Retinal pigment epithelial cell (primary cell): ENCODE measurements at places on chromosomes 5 and 9.
A peak's percentile ranks its signal among the peaks of the same experiment; 100 is the strongest.

GRCh38 chr5:40041452-40041851 lies 616.7 kb upstream of the DAB2 start:
- no peak for DNase-seq

- DNase-seq, result no peak
Measured at GRCh38 chr9:589723-590122, 251.8 kb upstream of the DMRT1 start.

- DNase-seq, result no peak
Measured at GRCh38 chr9:94779693-94780290, 53.3 kb downstream of the AOPEP start.

DNA sequence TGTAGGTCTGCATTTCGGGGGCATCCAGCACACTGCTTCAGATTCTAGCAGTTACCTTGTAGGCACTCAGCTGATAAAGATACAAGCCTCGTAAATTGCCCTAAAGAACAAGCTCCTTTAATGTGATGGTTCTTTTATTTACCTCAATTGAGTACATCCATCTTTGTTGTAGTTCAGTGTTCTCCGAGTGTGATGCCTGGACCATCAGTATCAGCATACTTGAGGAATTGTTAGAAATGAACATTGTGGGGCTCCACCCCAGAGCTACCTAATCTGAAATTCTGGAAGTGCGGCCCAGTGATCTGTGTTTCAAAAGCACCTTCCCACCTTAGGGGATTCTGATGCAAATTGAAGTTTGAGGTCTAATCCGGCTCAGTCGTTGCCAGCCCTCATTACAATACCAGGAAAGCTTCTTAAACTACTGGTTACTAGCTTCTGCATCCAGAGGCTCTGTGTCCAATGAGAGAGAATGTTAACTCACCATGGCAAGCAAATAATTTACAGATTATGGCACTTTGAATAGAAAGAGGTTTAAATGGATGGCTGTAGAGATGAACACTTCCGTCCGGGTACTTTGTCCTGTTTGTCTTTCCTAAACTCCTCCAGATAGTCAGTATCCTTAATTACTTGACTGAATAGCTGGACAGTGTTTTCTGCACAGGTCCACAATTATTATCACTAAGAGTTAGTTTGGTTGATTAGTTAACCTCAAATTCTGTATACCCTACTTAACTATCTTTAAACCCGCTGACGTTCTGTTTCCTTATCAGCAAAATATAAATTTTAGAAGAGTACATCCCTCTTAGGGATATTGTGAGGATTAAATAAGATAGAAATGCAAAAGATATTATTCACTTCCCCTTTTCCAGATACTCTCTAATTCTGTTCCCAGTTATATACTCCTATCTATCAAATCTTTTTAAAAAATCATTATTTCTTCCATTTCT lies 47.9 kb downstream of the RAI14 start:
- no peak for DNase-seq

GRCh38 chr5:40106847-40107246 lies 572.9 kb upstream of the PTGER4 start:
- DNase-seq, result no peak

DNA sequence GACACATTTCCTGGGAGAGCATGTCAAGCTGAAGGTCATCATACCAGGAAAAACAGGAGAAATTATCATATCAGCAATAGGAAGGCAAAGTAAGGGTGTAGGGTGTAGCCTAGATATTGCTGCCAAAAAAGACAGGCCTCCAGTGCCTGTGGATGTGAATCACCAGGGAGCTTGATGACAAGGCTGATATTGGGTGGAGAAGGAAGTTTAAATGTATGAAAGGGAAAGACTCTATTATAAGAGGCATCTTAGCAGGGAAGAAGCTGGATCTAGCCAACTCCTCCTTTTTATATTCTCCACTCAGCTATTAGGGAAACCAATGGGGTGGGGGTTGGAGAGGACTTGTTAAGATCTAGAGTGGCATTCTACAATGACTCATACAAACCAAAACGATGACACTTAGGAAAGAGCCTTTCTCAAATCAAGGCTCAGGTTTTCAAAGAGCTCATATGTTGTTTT lies 13.4 kb upstream of the TXNDC8 start:
- no peak for DNase-seq

GRCh38 chr5:1004461-1005248 lies 3.9 kb upstream of the NKD2 start:
- no peak for DNase-seq

- DNase-seq, result peak; percentile 83
Measured at GRCh38 chr5:61251874-61252642, 80.0 kb upstream of the ZSWIM6 start.

GRCh38 chr9:124780757-124781151 lies 3.8 kb downstream of the OLFML2A start:
- DNase-seq, result no peak

DNA sequence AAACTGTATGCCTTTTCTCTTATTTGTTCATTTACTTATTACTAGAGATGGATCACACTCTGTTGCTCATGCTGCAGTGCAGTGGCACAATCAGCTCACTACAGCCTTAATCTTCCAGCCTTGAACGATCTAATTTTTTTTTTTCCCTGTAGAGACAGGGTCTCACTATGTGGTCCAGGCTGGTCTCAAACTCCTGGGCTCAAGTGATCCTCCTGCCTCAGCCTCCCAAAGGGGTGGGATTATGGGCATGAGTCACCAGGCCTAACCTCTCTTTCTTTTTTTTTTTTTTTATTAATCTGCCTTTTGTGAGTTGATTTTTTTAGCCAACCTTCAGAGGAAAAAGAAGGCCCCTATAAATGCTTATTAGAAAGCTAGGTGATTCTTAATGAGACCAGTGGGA lies 303.0 kb downstream of the FBXL17 start:
- no peak for DNase-seq

DNA sequence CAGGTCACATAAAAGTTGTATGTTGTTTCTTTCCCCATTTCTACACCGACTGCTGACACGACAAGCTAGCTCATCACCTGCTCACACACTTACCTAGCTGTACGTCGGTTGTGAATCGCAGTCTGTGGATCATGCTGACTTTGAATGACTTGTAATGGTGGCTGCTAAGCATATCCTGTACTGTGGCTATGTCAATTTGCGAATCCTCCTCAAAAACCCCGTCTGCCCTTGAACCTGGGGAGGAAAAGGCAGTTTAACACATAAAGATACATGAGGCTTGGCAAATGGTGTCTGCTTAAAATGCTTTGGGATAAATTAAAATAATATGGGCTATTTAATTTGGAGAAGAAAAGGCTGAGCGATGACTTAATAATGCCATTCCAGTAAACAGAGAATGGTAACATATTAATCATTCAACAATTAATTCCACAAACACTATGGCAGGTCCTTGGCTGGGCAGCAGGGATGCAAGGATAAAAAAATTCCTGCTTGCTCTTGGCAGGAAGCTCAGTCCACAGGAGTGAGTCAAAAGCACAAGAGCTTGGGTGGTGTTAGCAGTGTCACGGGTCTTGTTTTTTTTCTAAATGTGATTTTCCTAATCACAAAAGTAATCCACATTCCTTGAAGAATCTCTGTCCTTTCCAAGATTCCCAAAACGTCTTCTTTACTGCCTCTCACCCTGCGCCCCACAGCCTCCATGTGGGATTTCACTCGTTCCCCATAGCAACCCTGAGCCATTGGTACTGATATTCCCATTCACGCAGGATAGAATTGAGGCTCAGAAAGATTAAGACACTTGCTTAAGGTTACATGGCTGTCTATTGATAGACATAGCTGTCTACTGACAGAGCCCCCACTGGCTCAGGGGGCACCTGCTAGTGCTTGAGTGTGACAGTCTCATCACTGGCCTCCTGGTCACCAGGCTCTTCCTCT lies 222.4 kb downstream of the MAPKAP1 start:
- peak; percentile 89 for DNase-seq

- no peak for DNase-seq
Measured at GRCh38 chr9:6692433-6692832, 46.9 kb upstream of the GLDC start.

DNA sequence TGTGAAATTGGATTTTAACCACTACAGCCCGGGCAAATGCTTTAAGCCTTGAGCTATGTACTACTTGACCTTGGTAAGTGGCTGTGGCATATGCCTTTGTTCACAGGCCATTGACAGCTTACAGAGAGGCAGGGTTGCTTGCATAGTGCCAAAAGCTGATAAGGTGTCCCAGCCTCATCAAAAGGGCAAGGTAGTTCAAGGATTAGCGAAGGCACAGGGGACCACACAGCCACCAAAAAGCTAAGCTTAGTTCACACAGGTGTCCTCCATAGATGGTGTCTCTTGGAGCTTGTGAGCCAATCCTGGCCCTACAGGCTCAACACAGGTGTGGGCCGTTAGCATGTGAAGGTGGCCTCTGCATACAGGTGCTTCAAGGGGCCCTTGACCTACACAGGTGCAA lies 86.8 kb downstream of the ZNF622 start:
- DNase-seq, result no peak
